GM06990 (cell line): ENCODE measurements at places on chromosomes 7 and 10.

DNA sequence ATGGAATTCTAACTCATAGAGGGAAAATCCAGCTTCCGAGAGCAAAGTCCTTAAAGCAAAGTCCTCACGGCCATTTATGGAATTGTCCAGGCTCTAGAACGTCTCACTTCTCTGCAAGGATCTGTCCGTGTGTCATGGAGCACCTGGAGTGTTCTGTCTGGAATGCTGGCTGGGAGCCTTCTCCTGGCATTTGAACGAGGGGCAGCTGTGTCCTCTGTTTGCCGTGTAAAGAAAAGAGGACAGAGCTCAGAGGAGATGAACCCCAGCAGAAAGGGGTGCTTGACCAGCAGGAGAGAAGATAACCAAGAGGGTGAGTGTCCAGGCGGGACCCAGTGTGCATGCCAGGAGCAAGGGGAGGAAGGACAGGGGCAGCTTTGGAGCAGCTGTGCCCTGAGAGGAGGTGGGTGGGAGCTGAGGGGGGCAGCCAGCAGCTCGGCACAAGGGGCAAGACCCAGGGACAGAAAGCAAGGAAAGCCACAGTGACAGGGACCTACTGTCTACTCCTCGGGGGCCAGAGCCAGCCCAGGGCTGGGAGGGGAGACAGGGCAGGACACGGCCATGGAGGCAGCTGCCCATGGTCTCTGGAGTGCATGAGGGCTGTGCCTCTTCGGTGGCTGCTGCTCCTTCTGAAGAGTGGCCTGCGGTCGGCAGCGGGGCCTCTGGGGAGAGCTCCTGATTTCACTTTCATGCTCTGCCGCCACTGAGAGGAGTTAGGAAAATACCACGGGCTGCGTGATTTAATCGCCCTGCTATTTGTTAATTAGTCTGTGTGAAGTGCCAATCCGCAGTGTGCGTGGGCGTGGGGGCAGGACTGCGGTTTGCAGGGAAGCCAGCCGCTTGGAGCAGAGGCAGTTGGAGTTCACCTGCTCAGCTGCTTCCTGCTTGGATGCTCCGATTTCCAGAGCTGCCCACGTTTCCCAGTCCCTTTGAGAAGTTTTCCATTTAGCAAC lies 149.3 kb upstream of the SHH start:
- DNase-seq: no peak

DNA sequence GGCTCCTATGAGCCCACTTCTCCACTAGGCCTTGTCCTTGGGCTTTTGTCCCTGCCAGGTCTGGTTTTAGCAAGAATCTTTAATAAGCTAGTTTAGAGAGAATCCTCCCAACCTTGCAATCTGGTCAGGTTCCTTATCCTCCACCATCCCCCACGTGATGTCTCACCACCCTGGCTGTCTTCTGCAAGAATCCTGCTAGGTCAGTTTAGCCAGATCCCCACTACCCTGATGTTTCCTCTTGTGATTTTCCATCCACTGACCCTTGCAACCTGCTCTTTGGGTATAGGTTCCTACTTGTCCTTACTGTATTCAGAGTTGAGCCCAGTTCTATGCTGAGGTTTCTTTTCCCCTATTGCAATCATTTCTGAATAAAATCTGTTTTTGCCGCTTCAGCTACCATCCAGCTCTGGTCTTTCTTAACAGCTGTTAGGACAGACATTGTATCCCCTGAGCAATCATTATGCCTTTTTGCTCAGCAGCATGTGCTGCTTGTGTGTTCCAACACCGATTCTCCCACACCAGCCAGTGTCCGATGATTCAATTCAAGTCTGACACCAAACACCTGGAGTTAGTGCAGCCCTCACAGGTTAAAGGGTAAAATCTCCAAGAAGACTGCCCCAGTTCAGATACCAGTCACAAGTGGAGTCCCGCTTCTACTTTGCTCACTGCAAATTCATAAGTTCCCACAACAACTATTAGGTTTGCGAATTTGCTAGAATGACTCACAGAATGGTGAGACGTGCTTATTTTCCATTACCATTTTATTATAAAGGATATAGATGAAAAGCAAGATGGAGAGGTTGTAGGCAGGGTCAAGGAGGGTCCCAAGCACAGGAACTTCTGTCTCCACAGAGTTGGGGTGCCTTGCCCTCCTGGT lies 62.2 kb upstream of the ADCY1 start:
- DNase-seq: no peak

DNA sequence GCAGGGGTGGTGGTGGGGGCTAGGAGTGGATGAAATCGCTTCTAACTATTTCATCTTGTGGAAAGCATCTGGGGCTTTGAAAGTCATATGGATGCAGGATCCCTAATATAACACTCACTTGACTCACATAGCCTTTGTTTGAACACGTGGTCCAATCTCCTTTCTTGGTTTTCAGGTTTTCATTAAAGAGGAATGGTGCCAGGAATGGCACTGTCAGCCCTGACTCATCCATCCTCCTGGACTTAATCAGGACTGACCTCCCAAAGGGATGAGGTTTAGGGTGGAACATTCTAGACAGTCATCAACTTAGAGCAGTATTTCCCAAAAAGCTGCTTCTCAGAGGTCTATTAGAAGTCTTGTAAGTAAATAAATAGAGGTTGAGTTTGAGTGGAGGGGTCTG lies 162.0 kb upstream of the PLXNA4 start:
- DNase-seq: no peak

GRCh38 chr10:75528392-75528791 lies 97.0 kb downstream of the LRMDA start:
- no peak for DNase-seq

DNA sequence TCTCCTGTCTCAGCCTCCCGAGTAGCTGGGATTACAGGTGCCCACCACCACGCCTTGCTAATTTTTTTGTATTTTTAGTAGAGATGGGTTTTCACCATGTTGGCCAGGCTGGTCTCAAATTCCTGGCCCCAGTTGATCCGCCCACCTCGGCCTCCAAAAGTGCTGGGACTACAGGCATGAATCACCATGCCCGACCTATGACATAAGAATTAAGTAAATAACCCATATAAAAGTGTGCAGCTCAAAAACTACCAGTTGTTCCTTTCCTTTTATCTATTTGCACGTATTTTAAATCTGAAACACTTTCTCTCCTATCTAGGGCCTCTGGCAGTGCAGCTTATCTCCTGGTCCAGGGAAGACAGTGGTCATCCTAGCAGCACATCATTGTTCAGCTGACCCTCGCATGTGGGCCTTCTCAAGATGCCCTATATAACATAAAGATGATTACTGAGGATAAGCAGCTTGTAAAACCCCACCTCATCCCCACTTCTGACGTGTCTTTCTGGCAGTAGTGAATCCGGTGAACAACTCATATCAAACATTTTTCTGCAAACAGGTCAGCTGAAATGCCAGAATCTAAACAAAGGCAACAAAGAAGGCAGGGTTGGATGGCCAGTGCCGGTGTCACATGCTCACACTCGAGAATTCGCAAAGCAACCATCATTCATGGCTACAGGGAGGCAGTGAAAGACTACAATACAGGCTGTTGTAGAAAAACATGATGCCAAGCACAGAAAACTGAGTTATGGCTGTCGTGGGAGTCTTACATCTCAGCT lies 36.0 kb upstream of the KCNIP2 start:
- DNase-seq: no peak

- no peak for DNase-seq
Measured at GRCh38 chr10:74121368-74121767, 29.3 kb downstream of the AP3M1 start.

DNA sequence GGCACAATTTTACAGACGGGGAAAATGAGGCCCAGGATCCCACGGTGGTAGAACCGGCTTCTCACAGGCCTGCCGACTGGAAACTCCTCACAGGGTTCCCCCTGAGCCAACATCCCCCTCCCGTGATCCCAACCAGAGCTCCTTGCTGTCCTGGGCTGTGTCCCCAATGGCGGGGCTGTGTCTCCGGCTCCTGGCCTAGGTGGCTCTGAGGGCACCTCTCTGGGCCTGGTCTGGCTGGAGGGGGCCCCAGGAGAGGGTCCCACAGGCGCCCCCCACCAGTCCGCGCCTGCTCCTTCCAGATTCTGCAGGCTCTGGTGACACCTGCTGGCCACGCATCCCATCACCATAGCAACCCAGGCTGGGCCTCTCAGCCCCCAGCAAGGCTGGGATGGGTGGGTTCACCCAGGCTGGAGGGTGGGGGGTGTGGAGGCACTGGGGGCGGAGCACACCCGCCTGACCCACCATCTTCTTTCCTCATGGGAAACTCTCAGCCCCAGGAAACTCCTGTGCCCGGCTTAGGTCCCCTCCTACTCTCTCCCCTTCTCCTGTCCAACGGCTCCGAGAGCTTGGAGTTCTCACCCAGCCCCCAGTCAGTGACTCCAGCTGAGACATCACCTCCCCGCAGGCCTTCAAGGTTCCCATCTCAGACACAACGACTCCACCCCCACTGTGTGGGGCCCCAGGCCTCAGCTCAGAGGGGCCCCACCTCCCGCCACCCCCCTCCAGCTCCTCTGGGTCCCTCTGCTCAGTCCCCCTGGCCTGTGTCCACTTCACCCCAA lies 27.1 kb upstream of the TNRC18 start:
- no peak for DNase-seq

DNA sequence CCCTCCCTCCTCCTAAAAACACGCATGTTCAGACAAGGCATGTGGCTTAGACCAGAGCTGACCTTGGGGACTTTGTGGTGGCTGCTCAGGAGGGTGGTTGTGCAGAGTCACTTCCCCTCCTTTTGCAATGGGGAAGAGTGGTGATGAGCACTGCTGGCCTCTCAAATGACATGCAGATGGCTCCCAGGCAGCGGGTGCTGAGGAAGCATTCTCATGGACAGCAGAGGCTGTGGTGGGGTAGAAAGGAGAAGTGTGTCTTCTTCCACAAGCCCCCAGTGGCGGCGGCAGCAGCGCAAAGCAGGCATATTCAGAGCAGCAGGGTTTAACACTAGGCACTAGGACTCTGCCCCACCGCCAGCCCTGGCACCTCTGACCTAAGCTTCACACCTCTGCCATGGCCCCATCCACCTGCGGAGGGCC lies 105.9 kb upstream of the ANLN start:
- peak; percentile 37 for DNase-seq

GRCh38 chr7:11394438-11394837 lies 420.8 kb downstream of the PHF14 start:
- DNase-seq: no peak

DNA sequence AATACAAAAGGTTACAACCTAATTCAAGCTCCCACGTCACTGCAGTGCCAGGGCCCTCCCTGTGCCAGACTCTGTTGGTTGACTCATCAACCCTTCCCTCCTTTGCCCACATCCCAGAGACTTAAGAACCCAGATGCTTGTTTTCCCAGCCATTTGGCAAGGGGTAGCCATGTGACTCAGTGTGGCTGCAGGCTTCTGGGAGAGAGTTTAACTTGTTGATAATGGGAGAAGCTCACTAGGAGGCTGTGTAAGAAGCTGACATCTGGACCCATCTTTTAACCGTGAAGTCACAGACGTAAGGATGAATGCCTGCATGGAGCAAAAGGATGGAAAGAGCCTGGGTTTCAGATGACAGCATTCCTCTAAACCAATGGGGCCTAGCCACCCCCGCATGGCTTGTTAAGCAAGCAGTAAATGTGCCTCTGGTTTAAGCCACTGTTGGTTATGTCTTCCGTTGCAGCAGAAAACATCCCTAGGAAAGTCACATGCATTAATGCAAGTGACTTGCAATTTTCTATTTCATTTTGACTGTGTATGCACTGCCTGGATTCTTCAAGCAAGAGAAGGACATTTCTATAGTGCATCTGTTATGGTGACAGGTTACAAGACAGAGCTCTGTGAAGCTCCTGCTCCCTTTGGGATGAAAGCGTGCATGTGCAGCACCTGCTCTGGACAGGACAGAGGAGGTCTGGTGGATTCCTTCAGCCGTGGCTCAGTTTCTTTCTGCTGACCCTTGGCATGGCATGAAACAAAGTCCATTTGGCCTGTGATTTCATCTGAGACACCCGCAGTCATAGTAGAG lies 57.5 kb upstream of the CREB5 start:
- no peak for DNase-seq
